HCT116 (cell line): ENCODE measurements at places on chromosomes 2 and 18.

GRCh38 chr2:22842205-22842869, 542.6 kb upstream of the KLHL29 start:
- DNase-seq, result no peak
- H3K36me3 ChIP-seq, result no peaks in the 10 kb centered on the region
- no peak overlapping the region for H3K4me3 ChIP-seq
- no peak overlapping the region for H3K27ac ChIP-seq

- H3K4me3 ChIP-seq, result no peak overlapping the region
- H3K27ac ChIP-seq, result no peak overlapping the region
- DNase-seq, result no peak
- H3K36me3 ChIP-seq, result no peaks in the 10 kb centered on the region
- H3K27me3 ChIP-seq, result no peaks in the 10 kb centered on the region
Observed at GRCh38 chr2:39179974-39180960, 59.4 kb upstream of the SOS1 start.

GRCh38 chr2:240258685-240259084, 118.2 kb upstream of the OTOS start:
- no peak overlapping the region for H3K27ac ChIP-seq
- no peak overlapping the region for H3K4me3 ChIP-seq
- no peaks in the 10 kb centered on the region for H3K27me3 ChIP-seq

DNA sequence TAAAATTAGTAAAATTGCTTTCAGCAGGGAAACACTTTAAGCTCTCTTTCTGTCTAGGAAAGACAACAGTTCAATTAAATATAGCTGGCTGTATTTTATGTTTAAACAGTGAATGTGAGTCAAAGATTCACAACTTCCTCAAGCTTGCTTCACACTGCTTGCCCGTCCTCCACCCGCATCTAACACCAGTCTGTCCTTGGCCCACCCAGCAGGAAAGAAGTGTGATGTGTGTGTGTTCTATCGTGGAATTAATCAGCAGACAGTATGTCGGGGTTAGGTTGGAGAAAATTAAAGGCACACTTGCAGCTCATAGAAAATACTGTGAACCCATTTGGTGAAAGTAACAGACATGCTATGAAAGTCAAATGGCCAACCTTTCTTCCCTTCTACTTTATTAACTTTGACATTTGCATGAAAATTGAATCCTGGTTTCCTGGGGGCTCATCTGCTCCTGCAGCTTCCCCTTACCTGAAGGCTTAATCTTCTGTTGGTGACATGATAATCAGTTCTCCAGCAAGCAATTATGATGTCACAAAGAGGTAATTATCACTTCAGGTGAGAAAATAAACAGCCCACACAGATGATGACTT, 182.0 kb downstream of the UXS1 start:
- H3K36me3 ChIP-seq, result no peaks in the 10 kb centered on the region
- H3K27ac ChIP-seq, result no peak overlapping the region
- DNase-seq, result no peak
- H3K4me3 ChIP-seq, result no peak overlapping the region
- H3K4me1 ChIP-seq, result no peaks in the 10 kb centered on the region

GRCh38 chr2:239179851-239180371, 220.9 kb downstream of the HDAC4 start:
- H3K27ac ChIP-seq, result no peak overlapping the region
- no peaks in the 10 kb centered on the region for H3K4me1 ChIP-seq
- peaks cover 8% of the 10 kb centered on the region; the same call in 1 of the 2 replicates for H3K36me3 ChIP-seq
- DNase-seq, result no peak
- no peaks in the 10 kb centered on the region for H3K27me3 ChIP-seq
- H3K4me3 ChIP-seq, result no peak overlapping the region
